ENCODE measurements at places on chromosomes 3 and 15.
A peak's percentile ranks its signal among the peaks of the same experiment; 100 is the strongest.

GRCh38 chr3:37214076-37214475 lies 39.7 kb upstream of the LRRFIP2 start:
- no peak for DNase-seq

DNA sequence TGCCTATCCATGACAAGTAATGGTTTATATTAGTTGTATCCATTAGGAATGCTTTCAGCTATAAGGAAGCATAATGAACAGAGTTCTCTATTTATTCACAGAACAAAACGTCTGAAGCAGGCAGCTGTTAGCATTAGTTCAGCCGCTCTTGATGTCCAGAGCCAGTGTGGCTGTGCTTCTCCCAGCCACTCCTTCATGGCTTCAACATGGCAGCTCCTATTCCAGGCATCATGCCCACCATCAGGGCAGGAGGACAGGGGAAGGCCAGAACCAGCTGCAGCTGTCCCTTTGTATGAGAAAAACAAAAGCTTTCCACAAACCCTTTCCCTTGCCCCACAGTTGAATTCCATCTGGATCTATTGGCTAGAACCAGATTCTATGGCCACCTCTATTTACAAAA lies 12.9 kb upstream of the SNRK start:
- no peak for DNase-seq

- no peak for DNase-seq
Measured at GRCh38 chr3:185263423-185263822, 9.6 kb upstream of the EHHADH start.

- DNase-seq: peak; percentile 5
Measured at GRCh38 chr3:179000144-179000543, 71.5 kb downstream of the ZMAT3 start.

- no peak for DNase-seq
Measured at GRCh38 chr15:23764716-23765115, 77.6 kb upstream of the NDN start.

- no peak for DNase-seq
Measured at GRCh38 chr3:140399871-140400270, 278.0 kb upstream of the TRIM42 start.

GRCh38 chr3:54858093-54858785 lies 69.6 kb downstream of the LRTM1 start:
- DNase-seq: peak; percentile 30

DNA sequence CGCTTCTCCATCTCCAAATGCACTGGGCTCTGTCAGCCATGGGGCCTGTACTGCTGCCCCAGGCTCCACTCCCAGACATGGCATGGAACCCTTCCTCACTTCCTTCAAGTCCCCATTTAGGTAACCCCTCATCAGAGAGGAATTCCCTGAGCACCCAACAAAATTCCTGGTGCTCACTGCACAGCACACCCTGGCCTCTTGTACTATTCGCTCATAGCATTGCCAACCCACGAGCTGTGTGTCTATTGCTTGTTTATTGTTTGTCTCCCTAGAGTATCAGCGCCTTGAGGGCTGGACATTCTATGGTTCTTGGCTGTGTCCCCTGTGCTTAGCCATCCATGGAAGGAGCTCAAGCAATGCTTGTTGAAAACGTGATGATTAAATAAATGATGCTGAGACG lies 46.1 kb upstream of the SLCO2A1 start:
- DNase-seq: no peak

GRCh38 chr3:172171396-172172075 lies 132.2 kb downstream of the FNDC3B start:
- DNase-seq: peak; percentile 61

DNA sequence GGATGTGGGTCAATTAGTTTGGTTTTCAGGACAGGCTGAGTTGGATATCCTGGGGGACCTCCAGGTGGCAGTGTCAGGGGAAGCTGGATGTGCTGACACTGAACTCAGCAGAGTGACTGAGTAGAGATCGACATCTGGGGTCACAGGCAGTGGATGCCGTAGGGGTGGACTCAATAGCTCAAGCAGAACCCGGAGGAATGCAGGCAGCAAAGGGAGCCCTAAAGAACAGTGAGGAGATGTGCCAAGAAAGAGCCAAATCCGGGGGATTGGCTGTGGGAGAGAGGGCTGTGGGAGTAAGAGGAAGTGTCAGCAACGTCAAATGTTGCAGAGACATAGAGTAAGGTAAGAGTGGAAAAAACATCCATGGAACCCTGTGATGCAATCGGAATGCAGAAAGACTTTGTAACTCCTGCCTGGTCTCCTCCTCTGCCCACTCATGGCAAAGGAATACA lies 11.6 kb downstream of the CCR5AS start:
- peak; percentile 27 for DNase-seq

- no peak for DNase-seq
Measured at GRCh38 chr3:135083179-135083578, 288.1 kb downstream of the EPHB1 start.

DNA sequence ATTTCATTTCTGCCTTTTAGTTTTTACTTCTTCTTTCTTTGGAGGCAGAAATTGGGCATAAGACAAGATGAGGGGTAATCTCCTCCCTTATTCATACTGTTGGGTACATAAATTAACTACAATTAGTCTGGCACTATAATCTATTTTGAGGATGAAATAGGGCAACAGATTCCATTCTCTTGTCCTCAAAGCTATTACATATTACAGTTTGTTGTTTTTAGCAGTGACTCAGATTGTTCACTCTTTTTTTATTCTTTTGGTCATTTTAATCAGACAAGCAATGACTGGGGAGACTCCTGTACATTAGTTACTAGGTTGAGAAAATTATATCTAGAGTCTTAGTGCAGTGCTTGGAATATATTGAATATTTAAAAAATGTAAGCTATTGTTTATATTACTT lies 556.0 kb downstream of the OTOL1 start:
- peak; percentile 30 for DNase-seq

DNA sequence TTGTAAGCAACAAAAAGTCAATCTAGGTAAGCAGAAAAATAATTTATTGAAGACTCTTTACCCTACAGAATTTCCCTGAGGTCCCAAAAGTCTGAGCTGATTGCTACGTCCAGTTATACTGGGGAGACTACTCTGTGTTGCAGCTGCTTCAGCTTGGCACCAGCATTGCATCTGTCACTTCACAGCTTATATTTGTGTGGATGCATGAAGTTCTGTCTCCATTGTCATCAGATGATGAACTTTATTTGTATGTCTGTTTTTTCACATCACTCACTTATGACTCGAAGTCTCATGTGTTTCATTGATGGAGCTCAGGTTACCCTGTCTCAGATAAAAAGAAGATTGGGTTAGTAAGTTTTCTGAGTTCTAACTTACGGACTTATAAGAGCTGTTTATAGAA lies 75.3 kb upstream of the LRRFIP2 start:
- DNase-seq: no peak

DNA sequence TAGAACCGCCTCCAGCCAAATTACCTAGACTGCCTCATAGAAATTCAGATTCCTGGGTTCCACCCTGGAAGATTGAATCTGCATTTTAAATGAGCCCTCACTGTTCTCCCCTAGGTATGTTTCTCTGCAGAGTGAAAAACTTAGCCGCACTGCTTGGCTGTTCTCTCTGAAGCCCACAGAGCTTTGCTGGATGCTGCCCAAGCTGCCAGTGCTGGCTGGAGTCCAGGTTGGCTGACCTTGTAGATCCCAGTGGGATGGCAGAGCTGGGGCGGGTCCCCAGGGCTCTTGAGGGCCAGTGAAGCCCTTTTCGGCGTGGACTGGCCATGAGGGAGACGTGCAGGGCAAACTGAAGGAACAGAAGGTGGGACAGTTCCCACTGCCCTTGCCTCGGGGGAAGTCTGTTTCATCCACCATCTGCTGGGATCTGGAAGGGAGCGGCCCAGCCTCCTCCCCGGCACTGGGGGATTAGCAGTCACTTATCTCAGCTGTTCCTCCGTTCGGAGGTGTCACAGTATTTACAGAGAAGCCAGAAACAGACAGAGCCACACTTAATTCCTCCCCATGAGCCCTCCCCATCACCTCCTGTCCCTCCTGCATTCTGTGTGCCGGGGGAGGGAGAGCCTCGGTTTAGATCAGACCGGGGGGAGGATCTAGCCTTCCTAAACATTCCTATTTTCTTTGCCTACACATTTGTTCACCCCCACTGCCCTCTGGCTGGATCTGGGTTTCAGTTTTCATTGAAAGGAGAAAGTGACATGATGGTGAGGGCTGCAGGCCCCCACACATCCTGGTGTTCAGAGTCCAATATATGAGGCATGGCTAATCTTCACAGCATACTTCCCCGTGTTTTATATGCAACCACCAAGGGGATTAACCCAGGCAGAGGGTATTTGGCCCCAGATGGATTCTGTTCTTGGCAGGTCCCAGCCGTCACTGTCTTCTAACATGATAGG lies 4.1 kb upstream of the ACTC1 start:
- DNase-seq: peak; percentile 25

GRCh38 chr3:2082871-2083480 lies 15.7 kb upstream of the CNTN4 start:
- DNase-seq: no peak

DNA sequence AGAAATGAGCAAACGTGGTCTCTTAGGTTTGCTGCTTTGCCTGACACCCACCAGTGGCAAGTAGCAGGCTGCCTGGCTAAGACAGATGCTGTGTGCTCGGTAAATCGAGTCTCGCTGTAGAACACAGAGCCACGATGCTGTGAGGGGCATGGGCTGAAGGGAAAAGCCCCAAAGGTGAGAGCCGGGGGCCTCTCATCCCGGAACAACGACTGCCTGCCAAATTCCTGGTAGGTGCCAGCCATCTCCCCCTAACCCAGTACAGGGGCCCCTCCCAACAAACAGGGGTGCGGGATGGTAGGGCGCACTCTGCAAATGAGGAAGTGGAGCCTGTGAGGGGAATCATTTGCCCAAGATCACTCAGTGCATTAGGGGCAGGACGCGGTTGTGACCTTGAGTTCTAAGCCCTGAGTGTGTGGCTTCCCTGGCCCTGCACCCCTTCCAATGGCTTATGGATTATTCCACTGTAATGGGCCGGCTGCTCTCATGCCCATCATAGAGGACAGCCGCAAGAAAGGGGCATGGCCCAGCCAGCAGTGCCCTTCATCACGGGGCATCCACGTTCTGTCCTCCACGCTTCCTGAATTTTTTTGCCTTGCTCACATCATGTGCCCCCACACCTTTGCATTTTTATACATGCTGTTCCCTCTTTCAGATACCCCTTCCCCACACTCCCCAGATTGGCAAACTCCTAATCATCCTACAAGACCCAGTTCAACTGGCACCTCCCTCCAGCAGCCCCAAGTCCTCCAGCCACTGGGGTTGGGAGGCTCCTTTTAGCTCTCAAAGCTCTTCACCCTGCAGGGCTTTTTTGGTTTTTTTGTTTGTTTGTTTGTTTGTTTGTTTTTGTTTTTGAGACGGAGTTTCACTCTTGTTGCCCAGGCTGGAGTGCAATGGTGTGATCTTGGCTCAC lies 125.4 kb downstream of the NUP210 start:
- no peak for DNase-seq

GRCh38 chr3:184688251-184688881 lies 23.5 kb downstream of the MAGEF1 start:
- peak; percentile 84 for DNase-seq

- DNase-seq: peak; percentile 77
Measured at GRCh38 chr3:69161587-69162307, 39.4 kb upstream of the LMOD3 start.

GRCh38 chr15:52021128-52021671 lies 2.2 kb downstream of the MAPK6 start:
- peak; percentile 83 for DNase-seq

- no peak for DNase-seq
Measured at GRCh38 chr3:52454250-52454937, 553 bp upstream of the TNNC1 start.

DNA sequence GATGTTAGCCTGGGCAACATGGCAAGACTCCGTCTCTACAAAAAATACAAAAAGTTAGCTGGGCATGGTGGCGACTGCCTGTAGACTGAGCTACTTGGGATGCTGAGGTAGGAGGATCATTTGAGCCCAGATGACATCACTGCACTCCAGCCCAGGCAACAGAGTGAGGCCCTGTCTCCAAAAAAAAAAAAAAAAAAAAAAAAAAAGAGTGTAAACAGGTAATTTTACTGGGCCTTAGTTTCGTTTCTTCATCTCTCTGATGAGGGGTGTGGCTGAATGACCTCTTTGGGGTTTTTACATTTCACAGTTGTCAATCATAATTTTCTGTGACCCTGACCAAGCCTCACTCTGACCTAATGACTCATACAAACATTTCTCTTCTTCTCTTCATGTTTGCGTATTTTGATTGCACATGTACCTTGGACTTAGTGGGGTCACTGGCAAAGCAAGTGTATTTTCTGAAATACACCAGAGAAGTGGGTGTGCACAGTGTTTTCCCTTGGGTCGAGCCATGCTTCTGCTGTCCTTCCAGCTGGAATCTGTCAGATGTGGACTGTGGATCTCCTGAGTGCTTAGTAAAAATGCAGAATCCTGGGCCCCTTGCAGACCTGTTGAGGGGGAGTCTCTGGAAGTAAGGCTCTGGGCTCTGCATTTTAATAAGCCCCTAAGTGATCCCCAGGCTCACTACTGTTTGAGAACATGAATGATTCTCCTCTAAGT lies 140.5 kb downstream of the FNDC3B start:
- DNase-seq: no peak

DNA sequence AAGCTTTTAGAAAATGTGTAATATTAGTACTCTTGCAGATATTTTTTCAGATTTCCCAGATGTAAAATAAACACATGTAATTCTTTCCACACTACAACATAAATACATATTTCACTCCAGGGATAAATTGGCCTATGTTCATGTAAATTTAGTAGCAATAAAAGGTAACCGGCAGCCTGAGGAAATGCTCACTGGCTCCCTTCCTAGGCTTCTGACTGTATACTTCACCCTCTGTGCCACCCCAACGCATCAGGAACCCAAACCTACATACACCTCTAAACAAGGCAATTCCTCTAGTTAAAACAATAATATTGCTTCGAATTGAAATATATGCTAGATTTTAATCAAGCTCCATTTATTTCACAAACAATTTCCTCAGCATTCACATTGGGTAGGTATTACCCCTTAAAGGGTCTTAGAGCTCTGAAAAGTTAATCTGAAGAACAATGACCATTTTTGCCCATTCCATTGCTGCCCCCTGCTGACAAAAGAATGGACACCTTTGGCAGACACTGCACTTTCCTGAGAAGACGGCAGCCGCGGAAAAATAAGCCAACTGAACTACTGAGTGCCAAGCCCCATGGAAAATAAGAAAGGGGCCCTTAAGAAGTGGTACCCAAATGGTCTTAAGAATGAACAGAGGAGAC lies 212.5 kb downstream of the OSBPL10 start:
- DNase-seq: peak; percentile 59

DNA sequence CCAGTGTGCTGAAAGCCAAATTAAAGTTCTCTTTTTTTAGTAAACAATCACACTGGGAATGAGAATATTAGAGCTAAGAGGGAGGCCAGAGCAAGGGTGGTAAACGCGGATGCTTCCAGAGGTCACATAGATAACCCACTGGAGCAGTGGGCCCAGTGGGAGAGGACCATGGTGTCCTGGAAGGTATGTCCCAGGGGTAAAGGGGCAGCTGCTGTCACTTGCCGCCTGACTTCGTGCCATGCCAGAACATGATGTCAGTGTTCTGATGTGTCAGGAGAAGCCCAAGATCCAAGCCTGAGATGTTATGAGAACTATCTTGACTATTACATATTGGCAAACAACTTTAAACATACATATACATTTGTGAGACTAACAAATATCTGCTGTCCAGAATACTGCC lies 211.9 kb upstream of the IL12A start:
- DNase-seq: no peak

- no peak for DNase-seq
Measured at GRCh38 chr15:32982001-32982400, 212.5 kb downstream of the FMN1 start.

GRCh38 chr3:134345202-134345601 lies 29.0 kb downstream of the AMOTL2 start:
- DNase-seq: no peak
